Stimulated activated CD4-positive, alpha-beta T cell treated with anti-CD3 and anti-CD28 coated beads, Interleukin-4, amount 100 ng/mL, for 4 hours (primary cell): ENCODE measurements at places on chromosomes 12 and 14.

- no peak for DNase-seq
These were observed 9.4 kb downstream of the EMG1 start for GRCh38 chr12:6980075-6980474.

DNA sequence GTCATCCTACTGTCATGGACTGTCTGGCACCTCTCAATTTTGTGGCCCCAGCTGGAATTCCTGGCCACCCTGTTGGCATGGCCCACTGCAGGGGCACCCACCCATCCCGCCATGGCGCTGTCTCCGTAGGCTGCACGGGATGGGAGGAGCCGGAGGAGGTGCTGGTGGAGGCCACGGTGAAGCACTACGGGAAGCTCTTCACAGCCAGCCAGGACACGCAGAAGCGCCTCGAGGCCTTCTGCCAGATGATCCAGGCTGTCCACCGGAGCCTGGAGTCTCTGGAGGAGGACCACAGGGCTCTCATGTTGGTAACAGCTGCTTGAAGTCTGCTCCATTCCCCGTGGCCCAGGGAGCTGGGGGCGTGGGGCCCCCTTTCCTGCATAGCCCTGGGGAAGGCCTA, 3.9 kb downstream of the CCDC197 start:
- no peak for DNase-seq

DNA sequence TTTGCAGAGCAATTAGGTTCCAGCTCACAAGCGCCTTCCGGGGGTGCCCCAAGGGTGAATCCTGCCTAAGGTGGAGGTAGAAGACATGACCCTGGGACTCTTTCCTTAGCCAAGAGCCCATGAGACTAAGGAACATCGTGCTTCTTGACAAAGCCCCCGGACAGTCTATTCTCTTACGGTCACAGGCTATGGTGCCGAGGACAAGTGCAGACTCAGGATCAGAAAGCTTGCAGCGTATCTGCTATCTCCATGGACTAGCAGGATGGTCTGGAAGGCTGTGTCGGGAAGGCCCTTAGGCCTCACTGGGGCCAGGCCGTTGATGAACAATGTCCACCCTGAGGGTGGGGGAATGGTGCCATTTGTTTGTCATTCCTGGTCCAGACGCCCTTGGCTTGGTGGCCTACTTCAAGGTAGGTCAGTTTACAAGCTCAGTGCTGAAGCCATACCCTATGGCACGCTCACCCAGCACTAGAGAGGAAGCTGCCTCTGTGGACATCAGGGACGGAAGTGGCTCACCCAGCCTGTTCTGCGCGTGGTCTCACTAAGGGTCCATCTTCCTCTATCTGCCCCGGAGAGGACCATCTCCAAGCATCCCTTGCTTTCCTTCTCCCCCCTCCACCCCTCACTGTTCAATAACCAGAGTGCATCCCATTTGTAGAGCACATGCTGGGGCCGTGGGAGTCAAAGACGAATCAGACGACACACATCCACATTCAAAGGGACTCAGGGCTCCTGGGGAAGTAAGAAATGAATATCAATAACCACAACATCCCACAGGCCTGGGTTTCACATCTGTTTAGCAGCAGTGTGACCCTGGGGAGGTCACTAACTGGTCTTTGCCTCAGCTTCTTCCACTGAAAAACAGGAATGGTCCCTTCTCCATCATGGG, 45.0 kb upstream of the IQSEC3 start:
- no peak for DNase-seq

DNA sequence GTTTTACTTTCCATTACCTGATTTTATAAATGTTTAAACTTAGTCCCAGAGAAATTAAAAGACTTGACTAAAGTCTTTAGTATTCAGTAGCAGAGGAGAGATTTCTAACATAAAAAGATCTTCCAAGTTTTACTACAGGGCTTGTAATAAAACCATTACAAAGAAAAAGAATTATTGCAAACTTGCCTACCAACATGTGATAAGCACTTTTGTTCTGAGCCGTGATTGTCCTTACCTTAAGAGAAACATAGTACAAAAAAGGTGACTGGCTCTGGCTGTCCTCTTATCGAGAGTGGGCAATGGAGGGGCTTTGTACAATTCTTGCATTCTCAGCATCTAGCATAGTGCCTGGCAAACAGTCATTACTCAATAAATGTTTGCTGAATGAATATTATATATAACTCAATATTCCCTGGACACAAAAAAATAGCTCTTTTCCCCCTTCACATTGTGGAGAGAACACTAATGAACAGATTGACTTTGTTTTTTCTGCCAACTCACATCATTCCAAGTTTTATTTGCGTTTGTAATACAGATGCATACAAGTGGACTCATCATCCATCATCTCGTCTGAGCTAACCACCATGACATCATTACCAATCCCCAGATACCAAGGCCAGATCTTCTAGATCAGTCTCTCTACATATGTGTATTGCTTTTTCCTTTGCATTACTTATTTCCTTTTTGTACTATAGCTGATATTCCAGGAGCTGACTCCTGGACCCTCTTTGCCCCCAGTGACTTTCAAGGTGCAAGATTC, 192.8 kb upstream of the EEA1 start:
- no peak for DNase-seq

GRCh38 chr14:98752660-98753059, 519.3 kb downstream of the BCL11B start:
- DNase-seq, result no peak

DNA sequence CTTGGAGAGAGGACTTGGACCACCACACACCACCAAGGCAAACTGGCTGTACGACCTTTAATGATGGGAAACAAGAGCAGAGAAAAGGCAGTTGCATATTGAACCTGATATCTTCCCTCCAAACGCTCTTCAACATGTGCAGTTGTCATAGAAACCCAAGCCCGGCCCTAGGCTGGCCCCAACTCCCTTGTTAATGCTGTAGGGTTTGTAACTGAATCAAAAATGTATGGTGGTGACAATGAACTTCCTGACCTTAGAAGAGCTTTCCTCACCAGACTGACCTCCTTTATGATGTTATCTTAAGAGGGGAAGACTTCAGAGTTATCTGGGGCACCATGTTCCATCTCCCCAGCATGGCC, 12.3 kb downstream of the APOLD1 start:
- DNase-seq, result no peak

DNA sequence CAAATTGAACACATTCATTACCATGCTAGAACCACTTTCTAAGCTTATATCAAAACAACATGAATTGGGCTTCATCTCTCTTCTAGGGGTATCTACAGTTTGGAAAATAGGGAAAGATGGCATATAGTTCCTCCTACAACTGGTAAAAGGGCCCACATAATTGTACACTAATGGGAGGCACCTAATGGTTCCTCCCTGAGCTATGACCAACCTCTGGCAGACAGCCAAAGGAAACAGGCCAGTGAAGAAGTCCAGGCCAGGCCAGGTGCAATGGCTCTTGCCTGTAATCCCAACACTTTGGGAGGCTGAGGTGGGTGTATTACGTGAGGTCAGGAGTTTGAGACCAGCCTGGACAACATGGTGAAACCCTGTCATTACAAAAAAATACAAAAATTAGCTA, 23.2 kb upstream of the APOF start:
- no peak for DNase-seq
